ENCODE measurements at places on chromosomes 1 and 21. TPM values are rescaled to one million over a fixed set of nuclear protein-coding genes. Genes with fewer than 3 reads are reported as not detected.

Gene OR2L3
- polyA plus RNA-seq, result not detected

Gene HOOK1
- 3.6 TPM for polyA plus RNA-seq

Gene AMY1A
- not detected for polyA plus RNA-seq

DNA sequence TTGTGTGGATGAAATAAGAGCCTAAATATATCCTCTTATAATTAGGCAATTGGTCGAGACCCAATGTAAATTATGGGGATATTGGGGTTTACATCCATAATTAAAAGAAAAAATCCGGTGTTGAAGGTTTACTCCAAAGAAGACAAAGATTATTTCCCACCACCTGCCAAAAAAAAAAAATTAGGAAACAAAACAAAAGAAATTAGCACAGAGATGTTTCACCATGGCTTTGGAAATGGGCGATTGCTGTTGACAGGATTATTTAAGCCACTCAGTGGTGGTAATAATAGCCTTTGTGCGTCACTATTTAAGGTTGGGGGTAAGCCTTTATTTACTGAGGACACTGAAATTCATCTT lies 585 bp upstream of the GLRX2 start:
- H3K4me3 ChIP-seq, result peak overlapping the region; percentile 68
- peak overlapping the region; percentile 78 for H3K27ac ChIP-seq
- H3K27me3 ChIP-seq, result no peaks in the 10 kb centered on the region
- DNase-seq, result no peak

GRCh38 chr21:44876849-44877575 lies 3.5 kb upstream of the PTTG1IP start:
- no peaks in the 10 kb centered on the region for H3K27me3 ChIP-seq
- peak overlapping the region; percentile 4 for H3K27ac ChIP-seq
- peaks cover 46% of the 10 kb centered on the region for H3K4me1 ChIP-seq

- H3K36me3 ChIP-seq, result peaks cover 22% of the 10 kb centered on the region
- H3K27ac ChIP-seq, result no peak overlapping the region
- H3K27me3 ChIP-seq, result no peaks in the 10 kb centered on the region
These were observed 142.9 kb downstream of the VPS13D start for GRCh38 chr1:12372761-12373160.

Gene NBPF26
- polyA plus RNA-seq, result 4.2 TPM

Gene BLACAT1
- polyA plus RNA-seq, result 0.05 TPM

GRCh38 chr1:173413271-173413707 lies 63.8 kb upstream of the PRDX6 start:
- H3K36me3 ChIP-seq, result no peaks in the 10 kb centered on the region
- no peak for DNase-seq
- H3K27ac ChIP-seq, result no peak overlapping the region
- no peak overlapping the region for H3K4me3 ChIP-seq

GRCh38 chr21:26846036-26846931 lies 1.1 kb upstream of the ADAMTS1 start:
- H3K4me1 ChIP-seq, result peaks cover 27% of the 10 kb centered on the region
- no peaks in the 10 kb centered on the region for H3K36me3 ChIP-seq
- peak; percentile 64 for DNase-seq

GRCh38 chr1:231157311-231157710 lies 4.5 kb upstream of the TRIM67 start:
- no peaks in the 10 kb centered on the region for H3K27me3 ChIP-seq
- peaks cover 7% of the 10 kb centered on the region for H3K4me1 ChIP-seq
- H3K36me3 ChIP-seq, result no peaks in the 10 kb centered on the region

DNA sequence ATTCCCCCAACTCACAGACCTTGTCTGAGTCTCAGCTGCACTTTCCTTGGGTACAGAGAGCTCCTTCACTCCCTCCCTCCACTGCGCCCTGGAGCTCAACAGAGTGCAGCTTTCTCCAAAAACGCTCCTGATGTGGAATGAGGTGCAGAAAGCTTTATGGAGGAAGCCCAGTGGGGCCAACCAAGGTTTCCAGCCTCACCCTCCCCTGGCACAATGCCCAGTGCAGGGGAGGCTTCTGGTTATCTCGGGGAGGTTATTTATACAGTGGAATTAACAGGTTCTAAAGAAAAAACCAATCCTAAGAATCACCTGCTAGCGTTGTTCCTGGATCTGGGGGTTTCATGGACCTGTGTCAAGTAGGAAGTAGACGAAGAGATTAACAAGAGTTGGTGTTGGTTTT lies at the start of gene ITLN1:
TSS of gene ITLN1 (minus strand) at position 139 of the 400 bp plus-strand sequence. CDS start 303 bp downstream, outside the sequence.
- H3K4me3 ChIP-seq, result no peak within 1 kb of the TSS
- H3K27me3 ChIP-seq, result peaks cover 4% of the 10 kb centered on the region
- no peaks in the 10 kb centered on the region for H3K4me1 ChIP-seq
- no peaks in the 10 kb centered on the region for H3K36me3 ChIP-seq
- no peak for DNase-seq

DNA sequence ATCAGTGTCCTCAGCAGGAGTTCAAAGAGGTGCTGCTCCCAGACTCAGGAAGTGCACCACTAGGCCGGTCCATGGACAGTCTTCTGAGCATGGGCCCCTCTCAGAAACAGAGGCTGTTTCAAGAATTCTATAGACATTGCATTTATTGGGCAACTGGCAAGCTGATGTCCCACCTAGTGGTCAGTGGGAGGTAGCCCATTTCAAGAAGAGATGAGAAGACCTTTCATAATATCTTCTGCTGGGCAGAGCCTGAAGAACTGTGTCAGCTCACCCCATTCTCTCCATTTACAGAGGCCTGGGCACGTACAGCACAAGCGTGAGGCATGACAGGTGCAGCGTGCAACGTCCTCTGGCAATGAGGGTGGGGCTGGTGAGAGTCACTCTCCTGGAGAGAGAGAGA lies 216.0 kb downstream of the DYRK1A start:
- no peaks in the 10 kb centered on the region for H3K36me3 ChIP-seq
- peak; percentile 39 for DNase-seq
- no peaks in the 10 kb centered on the region for H3K27me3 ChIP-seq
- no peaks in the 10 kb centered on the region for H3K4me1 ChIP-seq
- H3K4me3 ChIP-seq, result no peak overlapping the region

Gene LRRC7
- 0.37 TPM for polyA plus RNA-seq

DNA sequence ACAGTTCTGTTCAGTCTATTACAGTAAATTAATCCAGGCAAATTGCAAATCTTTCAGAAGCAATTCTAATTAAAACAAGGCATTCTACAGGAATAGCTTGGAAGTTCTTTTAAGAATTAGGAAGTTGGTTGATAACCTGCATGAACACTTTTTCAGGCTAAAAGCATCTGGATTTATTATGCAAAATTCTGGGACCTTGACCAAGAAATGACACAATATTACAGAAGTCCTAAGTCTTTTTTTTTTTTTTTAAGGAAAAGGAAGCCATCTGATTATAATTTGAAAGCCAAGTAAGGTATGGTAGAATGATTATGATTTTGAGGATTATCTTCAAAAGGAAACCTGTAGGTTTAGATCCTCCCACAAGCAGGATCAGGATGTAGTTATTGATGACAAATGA lies 74.7 kb upstream of the KCNK2 start:
- no peak for DNase-seq
- no peaks in the 10 kb centered on the region for H3K36me3 ChIP-seq
- peaks cover 22% of the 10 kb centered on the region for H3K4me1 ChIP-seq
- H3K27ac ChIP-seq, result no peak overlapping the region

GRCh38 chr1:2860476-2861142 lies 59.1 kb upstream of the TTC34 start:
- no peaks in the 10 kb centered on the region for H3K4me1 ChIP-seq
- H3K27me3 ChIP-seq, result peaks cover 12% of the 10 kb centered on the region
- H3K4me3 ChIP-seq, result no peak overlapping the region
- no peaks in the 10 kb centered on the region for H3K36me3 ChIP-seq

Gene MPZ
- polyA plus RNA-seq, result 7.9 TPM

Gene ETS2
- polyA plus RNA-seq, result 26.2 TPM

DNA sequence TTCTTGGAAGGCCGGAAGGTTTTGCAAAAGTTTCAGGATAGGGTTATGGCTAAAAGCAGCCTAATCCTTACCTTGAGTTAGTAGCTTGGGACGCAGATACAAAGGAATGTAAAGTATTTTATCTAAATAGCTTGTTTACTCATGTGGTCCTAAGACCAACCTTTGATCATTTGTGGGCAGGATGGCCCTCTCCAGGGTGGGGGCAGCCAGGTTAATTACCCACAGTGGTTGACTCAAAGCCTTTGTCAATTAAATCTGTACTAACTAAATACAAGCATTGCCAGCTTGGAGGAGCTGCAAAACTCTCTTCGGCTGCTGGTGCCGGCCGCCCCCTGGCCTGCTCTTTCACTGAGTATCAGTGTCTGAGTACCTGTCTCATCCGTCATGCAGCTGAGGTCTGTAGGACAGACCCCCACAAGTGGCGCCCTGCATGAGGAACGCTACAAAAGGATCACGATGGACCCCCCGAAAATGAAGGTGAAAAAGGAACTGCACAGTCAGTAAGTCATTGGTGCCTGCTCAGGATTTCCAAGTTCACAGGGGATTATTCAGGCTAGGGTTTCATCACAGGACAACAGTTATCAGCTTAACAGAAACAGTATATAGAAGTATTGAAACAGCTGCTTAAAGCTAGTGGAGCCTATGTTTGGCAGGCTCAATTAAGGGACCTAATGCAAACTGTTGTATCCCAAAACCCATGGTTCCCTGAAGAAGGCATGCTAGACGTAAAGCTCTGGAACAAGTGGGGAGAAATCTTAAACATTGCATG lies 212.5 kb upstream of the MAP1LC3C start:
- H3K36me3 ChIP-seq, result no peaks in the 10 kb centered on the region
- no peak overlapping the region for H3K4me3 ChIP-seq
- H3K4me1 ChIP-seq, result no peaks in the 10 kb centered on the region
- no peak overlapping the region for H3K27ac ChIP-seq
- H3K27me3 ChIP-seq, result no peaks in the 10 kb centered on the region

DNA sequence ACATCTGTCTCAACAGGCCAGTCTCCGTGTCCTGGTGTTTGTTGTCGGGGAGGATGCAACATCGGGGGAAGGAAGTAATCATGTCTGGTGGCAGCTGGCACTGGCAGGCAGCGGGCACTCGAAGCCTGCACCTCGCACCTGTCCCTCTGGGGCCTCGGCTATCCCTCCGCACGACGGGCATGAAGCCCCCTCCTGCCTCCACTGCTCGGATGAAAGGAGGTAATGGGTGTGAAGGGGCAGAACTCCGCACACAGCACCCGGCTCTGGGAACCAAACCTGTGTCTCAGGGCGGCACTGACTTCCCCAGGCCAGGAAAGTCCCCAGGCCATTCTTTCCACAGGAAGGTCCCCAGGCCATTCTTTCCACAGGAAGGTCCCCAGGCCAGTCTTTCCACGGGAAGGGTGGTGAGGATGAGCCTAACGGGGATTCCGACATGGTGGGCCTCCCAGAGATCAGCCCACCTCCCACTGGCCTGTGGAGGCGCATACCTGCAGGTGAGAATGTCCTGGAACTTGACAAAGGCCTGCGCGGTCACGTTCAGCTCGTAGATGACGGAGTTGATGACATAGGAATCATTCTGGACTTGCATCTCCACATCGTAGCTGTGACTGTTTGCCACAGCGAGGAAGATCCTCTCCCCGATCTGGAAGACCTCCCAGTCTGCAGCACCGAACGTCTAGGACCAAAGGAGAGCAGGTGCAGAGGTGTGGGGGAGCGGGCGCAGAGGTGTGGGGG lies 31.1 kb downstream of the KRTAP10-1 start:
- H3K4me1 ChIP-seq, result no peaks in the 10 kb centered on the region
- no peak overlapping the region for H3K27ac ChIP-seq
- H3K36me3 ChIP-seq, result no peaks in the 10 kb centered on the region
- no peak overlapping the region for H3K4me3 ChIP-seq
- peaks cover 8% of the 10 kb centered on the region for H3K27me3 ChIP-seq
- no peak for DNase-seq

DNA sequence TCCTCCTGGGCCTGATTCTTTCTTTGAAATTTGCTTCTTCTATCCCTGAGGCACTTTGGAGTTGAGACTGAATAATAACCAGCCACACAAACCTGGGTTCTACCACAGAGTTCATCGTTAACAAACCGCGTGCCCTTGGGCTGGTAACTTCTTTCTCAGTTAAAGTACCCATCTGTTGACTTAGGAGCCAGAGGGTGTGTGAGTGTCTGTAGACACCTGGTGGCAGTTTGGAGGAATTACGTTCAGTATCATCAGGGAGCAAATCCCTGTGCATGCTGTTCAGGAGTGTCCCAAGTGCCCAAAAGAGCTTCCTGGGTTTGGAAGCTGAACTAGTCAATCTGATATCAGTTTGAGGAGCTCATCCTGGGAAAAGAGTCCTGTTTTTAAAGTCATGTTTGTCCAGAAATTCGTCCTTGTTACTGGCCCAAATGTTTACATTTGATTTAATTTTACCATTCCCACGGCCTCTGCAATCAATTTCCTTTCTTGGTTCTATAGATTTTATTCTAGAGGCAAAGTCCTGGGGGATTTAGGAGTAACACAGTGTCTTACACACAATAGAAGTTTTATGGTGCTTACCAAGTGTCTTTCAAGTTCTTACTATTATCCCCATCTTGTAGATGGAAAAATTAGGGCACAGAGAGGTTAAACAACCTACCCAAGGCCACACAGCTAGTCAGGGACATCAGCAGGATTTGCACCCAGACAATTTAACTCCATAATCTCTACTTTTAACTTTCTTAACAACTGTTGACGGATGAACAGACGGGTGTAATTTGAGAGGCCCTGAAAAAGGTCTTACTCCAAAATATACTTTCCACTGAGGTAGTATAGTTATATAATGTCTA lies 26.7 kb upstream of the RPTN start:
- no peak overlapping the region for H3K27ac ChIP-seq
- no peak overlapping the region for H3K4me3 ChIP-seq
- no peaks in the 10 kb centered on the region for H3K36me3 ChIP-seq
- H3K4me1 ChIP-seq, result peaks cover 6% of the 10 kb centered on the region
- peak; percentile 40 for DNase-seq
- no peaks in the 10 kb centered on the region for H3K27me3 ChIP-seq

Gene NLRP3
- polyA plus RNA-seq, result 1.4 TPM

DNA sequence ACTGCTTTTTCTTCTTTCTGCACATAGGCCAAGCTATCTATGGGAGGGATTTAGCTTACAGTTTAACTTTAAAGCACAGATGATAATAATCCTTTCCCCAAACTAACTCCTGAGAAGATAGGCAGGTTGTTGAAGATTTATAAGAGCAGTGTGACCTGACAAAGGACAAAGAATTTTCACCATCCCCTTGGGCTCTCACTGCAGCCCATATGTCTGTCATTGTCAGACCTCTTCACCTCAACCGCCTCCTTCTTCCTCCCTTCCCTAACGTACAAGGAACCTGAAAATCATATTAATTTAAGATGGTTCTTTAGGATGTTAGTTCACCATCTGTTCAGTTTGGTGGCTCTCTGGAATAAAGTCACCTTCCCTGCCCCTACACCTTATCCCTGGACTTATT lies 5.0 kb downstream of the RNU1-2 start:
- no peak for DNase-seq

Gene LCE1F
- not detected for polyA plus RNA-seq

- no peaks in the 10 kb centered on the region for H3K27me3 ChIP-seq
- no peak overlapping the region for H3K4me3 ChIP-seq
- H3K27ac ChIP-seq, result peak overlapping the region; percentile 97
- peaks cover 39% of the 10 kb centered on the region for H3K4me1 ChIP-seq
- H3K36me3 ChIP-seq, result peaks cover 30% of the 10 kb centered on the region
- DNase-seq, result no peak
These were observed 6.4 kb upstream of the SPATC1L start for GRCh38 chr21:46190491-46191131.
